ENCODE measurements at places on chromosomes 7 and 10. TPM values are rescaled to one million over a fixed set of nuclear protein-coding genes. Genes with fewer than 3 reads are reported as not detected.

Gene SRI
- total RNA-seq: 95.0 TPM

Gene TET1
- 20.6 TPM for total RNA-seq

GRCh38 chr7:140390466-140391190 lies 7.7 kb downstream of the SLC37A3 start:
- no peaks in the 10 kb centered on the region for H3K27me3 ChIP-seq
- H3K4me3 ChIP-seq: no peak overlapping the region
- H3K36me3 ChIP-seq: no peaks in the 10 kb centered on the region

Gene ATRNL1
- 7.1 TPM for total RNA-seq

Gene XPNPEP1
- total RNA-seq: 73.9 TPM

Gene FAM25G
- not detected for total RNA-seq

Gene BTBD16
- total RNA-seq: 0.27 TPM

DNA sequence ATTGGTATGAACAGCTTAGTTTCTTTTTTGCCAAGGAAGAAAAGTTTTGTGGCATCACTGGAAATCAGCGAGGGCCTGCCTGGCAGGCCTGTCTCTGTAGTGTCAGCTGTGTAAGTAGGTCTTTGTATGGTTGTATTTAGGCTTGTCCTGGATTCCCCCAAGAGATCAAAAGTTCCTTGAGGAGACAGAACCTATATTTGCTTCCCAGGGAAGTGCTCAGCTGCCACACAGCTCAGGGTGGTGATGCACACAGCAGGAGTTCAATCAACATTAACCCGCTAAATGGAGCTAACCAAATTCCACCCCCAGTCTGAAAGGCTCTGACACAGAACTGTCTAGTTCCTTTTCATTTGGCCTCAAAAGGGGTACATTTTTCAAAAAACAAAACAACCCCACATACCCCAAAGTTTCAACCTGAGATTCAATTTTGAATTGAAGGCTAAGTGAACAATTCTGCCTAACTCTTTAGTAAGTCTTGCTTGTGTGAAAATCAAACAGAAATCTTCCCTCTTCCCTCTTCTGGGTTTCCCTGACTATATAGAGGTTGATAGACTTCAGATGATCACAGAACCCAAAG lies 124.4 kb downstream of the CLEC2L start:
- no peak for DNase-seq
- peak overlapping the region; percentile 84 for H3K27ac ChIP-seq
- H3K36me3 ChIP-seq: no peaks in the 10 kb centered on the region
- peaks cover 16% of the 10 kb centered on the region for H3K4me1 ChIP-seq
- no peak overlapping the region for H3K4me3 ChIP-seq

Gene ASB13
- 8.0 TPM for total RNA-seq

- H3K4me1 ChIP-seq: no peaks in the 10 kb centered on the region
- no peaks in the 10 kb centered on the region for H3K27me3 ChIP-seq
- H3K4me3 ChIP-seq: no peak overlapping the region
- no peaks in the 10 kb centered on the region for H3K36me3 ChIP-seq
Measured at GRCh38 chr10:99484626-99485581, 47.8 kb upstream of the NKX2-3 start.

Gene CYP2C19
- total RNA-seq: not detected

Gene ACBD7
- total RNA-seq: 1.6 TPM

- H3K27ac ChIP-seq: no peak overlapping the region
- H3K4me1 ChIP-seq: no peaks in the 10 kb centered on the region
- no peak overlapping the region for H3K4me3 ChIP-seq
- no peaks in the 10 kb centered on the region for H3K27me3 ChIP-seq
- DNase-seq: no peak
- peaks cover 49% of the 10 kb centered on the region for H3K36me3 ChIP-seq
Measured at GRCh38 chr10:29553544-29554250, 81.1 kb downstream of the SVIL start.

GRCh38 chr7:100799037-100799896 lies 28.1 kb downstream of the EPHB4 start:
- DNase-seq: peak; percentile 64
- H3K27me3 ChIP-seq: peaks cover 6% of the 10 kb centered on the region
- no peak overlapping the region for H3K27ac ChIP-seq
- H3K4me1 ChIP-seq: peaks cover 31% of the 10 kb centered on the region
- H3K36me3 ChIP-seq: peaks cover 12% of the 10 kb centered on the region
- no peak overlapping the region for H3K4me3 ChIP-seq

All from muscle of leg (tissue), 16 donors.